Stimulated activated CD4-positive, alpha-beta T cell treated with anti-CD3 and anti-CD28 coated beads, Interleukin-2, amount 100 ng/mL, for 24 hours (primary cell): ENCODE measurements at places on chromosomes 6 and 20.

DNA sequence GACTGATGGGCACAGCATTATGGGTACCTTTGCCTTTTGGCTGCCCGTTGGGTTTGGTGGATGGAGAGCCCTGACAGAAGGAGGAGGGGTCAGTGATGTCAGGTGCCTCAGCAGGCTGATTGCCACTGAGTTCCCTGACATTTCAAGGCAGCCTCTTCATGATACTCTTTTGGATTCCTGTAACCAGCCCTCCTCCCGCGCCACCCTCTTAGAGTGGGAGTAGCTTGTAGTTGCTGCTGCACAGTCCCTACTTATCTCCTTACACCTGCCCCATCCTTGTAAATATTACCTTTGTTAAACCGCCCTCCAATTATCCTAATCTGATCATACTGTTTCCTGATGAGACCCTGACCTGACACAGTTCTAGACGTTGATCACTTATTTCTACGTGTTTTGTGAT, 140.0 kb downstream of the CFAP61 start:
- DNase-seq = no peak

DNA sequence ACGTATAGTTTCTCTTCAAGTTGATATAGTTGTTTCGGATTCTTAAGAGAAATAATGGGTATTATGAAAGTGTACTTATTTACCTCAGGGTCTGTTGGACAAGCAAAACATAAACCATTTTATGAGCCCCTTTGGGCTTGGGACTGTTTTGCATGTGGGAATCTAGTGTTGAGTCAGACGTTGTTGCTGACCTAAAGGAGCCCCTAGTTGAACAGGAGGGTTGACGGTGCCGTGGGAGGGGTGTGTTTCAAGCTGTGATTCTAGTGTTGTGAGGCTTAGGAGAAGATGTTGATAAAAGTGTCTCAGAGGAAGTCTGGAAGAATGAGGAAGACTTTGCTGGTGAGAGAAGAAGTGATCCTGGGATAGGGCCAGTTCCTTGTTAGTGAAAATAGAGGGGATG, 140.0 kb downstream of the ARID1B start:
- no peak for DNase-seq

DNA sequence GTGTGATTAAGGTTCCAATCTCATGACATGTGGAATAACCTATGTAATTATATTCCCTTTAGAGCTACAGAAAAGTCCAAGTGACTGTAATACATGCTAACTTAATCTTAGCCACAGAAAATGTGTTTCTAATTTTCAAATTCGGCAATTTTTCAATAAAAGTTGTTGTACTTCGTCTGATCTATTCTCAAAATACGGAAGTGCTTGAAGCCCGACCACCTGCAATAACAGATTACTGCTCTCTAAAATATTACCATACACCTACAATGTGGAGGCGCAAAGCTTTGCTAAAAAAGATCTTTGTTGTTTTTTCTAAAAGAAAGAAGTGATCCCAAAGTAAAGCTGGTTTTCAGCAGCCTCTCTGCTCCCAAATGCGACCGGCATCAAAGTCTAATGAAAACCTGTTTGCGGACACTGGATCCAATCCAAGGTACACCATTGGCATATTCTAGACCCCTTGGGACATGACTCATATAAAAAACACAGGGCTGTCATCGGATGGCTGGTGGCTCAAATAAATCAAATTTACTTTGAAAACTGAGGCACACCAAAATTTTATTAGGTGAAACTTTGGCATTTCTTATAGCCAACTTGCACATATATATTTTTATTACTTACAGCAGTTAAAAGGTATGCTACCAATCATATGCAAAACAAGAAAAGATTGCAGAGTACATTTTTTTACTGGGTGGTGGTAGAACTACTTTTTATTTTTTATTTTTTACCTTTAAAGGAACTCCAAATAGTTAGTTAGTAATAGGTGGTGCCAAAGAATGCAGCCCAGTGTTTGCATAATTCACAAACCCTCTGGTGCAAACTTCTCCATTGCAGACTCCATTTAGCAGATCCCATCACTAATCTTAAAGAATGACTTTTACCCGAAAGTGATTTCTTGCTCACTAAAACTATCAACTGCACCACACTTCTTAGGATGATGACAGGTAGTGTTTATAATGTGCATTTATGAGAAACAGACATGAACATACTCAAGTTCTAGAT, 118.7 kb upstream of the TBX18 start:
- no peak for DNase-seq

GRCh38 chr6:68760941-68761676, 126.0 kb downstream of the ADGRB3 start:
- no peak for DNase-seq

GRCh38 chr6:133277900-133278545, 36.9 kb downstream of the EYA4 start:
- DNase-seq = no peak

GRCh38 chr6:148423601-148424270, 81.1 kb downstream of the SASH1 start:
- no peak for DNase-seq

- no peak for DNase-seq
Observed at GRCh38 chr6:144402750-144403149, 117.6 kb downstream of the UTRN start.

DNA sequence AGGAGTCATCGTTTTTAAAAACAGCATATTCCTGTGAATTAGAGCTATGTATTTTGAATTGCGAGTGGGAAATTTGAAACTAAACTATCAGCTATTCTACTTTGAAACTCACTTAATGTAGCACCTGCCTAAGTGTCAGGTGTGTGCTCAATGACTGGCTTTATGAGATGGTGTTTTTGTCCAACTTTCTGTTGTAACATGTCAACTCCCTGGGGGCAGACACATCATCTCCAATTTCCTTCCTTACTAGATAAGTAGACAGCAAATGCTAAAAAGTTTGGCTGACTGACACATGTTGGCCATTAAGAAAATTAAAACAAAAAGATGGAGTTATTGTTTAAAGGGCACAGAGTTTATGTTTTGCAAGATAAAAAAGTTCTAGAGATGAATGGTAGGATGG, 226.9 kb downstream of the TFAP2B start:
- DNase-seq = no peak

DNA sequence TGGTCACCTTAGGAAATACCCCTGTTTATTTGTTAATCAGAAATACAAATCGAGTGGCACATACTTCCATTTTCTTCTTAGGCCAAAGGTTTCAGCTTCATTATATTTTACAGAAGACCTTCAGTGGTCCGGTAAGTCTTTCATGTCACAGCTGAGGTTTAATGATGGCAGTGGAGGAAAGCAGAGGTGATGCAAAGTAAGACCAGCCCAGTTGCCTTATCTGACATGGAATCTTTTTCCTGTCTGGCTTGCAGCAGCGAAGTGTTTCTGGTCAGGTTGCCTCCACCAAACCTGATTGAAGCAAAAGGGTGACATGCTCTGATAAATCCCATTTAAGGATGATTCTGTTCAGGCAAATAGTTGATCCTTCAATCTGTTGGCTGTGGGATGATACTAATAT, 100.0 kb downstream of the PRDM1 start:
- no peak for DNase-seq

GRCh38 chr6:156689656-156690055, 87.5 kb upstream of the ARID1B start:
- no peak for DNase-seq

GRCh38 chr20:2762578-2763131, 37.8 kb downstream of the CPXM1 start:
- DNase-seq = no peak

- no peak for DNase-seq
Observed at GRCh38 chr6:53378208-53378607, 29.5 kb upstream of the ELOVL5 start.

- no peak for DNase-seq
Observed at GRCh38 chr6:20846602-20847028, 312.4 kb downstream of the CDKAL1 start.
